Cortex of kidney (tissue), 1 donor: ENCODE measurements at places on chromosomes 2 and 18.

- DNase-seq: no peak
Observed at GRCh38 chr2:58042486-58042970, 4.1 kb upstream of the VRK2 start.

DNA sequence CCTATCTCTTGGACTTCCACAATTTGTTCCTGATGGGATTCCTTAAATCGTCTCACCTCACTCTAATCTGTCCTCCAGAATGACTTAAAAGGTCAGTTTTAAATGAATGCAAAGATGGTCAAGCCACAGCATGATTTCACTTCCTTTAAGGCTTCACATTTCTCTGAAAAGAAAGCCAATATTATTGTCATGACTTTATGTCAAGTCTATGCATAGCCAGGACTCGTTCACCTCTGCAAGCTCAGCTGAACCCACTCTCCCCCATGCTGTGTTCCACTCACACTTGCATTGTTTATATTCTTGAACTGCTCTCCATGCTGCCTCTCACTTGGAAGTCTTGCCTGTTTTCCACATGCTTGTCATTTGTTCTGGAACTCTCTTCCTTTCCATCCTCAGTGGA, 298.4 kb upstream of the MMADHC start:
- DNase-seq: no peak

DNA sequence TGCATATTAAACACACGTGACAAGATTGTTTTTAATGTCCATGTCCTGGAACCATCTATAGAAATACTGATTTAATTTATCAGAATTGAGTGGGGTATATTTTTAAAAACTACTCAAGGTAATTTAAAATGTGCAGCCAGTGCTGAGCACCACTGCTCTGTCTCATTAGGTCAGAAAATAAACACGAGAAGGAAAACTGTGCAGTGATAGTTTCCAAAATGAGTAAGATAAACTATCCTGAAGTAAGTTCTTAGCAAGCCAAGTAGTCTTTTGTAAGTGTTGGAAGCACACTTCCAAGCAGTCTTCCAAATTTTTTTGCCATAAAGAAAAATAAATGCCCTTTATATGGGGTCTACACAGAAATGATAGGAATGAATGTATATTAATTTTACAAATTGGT, 93.8 kb upstream of the DNAJC10 start:
- no peak for DNase-seq

DNA sequence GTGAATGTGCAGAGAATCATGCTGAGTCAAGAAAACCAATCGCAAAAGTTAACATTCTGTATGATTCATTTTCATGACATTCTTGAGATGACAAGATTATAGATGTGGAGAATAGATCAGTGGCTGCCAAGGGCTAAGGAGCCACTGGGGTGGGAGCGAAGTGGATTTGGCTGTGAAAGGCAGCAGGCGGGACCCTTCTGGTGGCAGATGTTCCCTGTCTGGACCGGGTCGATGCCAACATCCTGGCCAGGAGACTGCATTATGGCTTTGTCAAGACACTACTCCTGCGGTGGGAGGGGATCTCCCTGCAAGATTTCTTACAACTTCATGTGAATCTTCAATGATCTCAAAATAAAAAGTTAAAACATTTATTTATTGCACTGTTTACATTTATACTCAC, 427.9 kb downstream of the GALR1 start:
- no peak for DNase-seq

DNA sequence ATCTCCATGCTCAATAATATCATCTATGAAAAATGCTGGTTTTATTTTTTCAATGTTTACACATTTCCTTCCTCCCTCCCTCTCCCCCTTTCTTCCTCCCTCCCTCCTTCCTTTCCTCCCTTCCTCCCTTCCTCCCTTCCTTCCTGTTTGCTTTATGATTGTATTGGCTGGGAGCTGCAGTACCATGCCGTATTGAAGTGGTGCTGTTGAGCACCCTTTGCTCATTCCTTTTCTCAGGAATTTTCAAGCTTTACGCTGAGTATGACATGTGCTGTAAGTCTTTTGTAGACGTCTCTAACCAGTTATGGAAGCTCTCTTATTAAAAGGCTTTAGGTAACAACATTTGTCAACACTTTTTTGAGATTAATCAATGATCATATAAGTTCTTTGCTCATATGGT, 100.4 kb downstream of the SNTG2 start:
- DNase-seq: no peak

- no peak for DNase-seq
Observed at GRCh38 chr2:238169048-238169707, 10.4 kb downstream of the ERFE start.

DNA sequence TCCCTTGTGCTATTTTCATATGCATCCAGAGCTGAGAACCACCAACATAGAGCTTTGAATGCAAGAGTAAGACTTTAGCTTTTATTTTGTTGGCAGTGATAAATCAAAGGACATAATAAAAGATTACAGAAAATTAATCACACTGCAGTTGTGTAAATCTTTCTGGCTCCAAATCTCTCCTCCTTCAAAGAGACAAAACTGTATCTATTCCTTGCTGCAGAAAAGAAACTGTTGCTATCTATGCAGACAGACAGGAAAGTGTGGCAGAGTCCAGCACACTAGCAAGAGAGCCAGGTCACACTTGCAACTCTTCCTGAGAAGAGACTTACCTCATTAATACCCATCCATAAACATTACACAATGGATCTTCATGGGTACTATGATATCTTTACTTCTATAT, 57.5 kb downstream of the DTNB start:
- no peak for DNase-seq

DNA sequence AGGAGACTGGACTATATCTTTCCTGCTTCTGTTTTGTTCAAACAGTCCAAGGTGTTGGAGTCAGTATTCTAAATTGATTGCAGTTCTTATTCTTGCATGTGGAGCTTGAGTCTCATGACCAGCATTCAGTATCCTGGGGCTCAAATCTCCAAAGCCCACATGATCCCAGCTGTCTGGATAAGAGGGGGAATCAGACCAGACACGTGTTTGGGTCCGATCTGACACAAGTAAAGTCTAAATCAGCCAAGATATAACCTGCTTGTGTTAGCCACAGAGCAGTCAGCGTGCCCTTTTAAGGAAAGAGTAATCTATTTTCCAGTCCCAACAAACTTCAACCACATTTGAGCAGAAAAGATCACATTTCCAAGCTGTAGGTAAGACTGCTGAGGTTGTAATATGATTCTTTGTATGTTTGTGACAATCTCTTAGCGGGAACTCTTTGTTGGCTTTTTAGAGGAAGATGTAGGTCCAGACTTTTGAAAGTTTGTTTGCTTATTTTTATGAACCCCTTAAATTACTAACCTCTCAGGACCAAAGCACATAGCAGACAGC, 334.6 kb downstream of the SLC4A3 start:
- no peak for DNase-seq

GRCh38 chr18:47758000-47758399, 172.5 kb downstream of the SMAD2 start:
- DNase-seq: no peak

- DNase-seq: no peak
Observed at GRCh38 chr18:79245517-79246001, 150.2 kb upstream of the NFATC1 start.

DNA sequence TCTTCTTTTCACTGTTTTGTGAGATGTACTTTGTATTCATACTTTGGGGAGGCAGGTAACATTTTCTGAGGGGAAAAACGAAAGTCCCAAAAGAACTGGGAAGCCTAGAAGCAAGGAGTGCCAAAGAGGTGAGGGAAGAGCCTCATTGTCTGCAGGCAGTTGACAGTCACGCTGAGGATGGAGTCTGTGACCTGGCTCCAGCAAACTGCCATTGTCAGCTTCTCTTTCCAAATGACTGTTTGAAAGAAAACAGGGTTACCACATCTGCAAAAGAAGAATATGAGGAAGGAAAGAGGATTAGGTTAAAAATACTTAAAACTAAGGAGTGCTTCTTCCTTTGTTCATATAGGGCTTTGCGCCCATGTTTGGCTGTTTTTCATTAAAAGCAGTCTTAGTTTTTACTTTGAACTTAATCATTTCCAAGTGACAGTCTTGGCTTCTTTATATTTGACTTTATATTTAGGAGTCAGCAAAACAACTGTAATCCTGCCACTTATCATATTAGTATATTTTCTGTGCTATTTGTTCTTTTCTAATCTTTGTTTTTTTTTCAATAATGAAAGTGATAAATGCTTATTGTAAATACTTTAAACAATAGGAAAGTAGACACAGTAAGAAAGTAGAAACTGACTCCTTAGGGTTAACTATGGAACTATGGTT, 35.0 kb downstream of the CERS6 start:
- no peak for DNase-seq

DNA sequence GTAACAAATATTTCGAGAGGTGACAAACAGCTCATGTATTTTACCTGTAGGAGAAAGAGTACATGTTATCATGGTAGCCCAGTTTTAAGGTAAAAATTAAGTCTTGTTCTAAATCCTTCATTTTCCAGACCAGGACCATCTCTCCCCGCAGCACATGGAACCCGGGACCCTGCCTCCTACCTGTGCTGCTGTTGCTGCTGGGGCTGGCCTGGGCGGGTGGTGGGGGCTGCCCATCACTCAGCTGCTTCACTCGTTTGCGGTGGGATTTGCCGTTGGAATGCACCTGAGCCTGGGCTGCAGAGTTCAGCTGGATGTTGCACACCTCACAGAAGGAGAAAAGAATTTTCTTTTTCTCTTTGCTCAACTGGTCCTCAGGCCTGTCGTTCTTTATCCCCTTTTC, 92.1 kb downstream of the ZNF385B start:
- no peak for DNase-seq

- DNase-seq: no peak
Observed at GRCh38 chr18:68642003-68642402, 72.9 kb downstream of the TMX3 start.

GRCh38 chr2:173184031-173185004, 108.7 kb downstream of the MAP3K20 start:
- no peak for DNase-seq

GRCh38 chr2:175567435-175568061, 386.0 kb upstream of the ATP5MC3 start:
- no peak for DNase-seq

DNA sequence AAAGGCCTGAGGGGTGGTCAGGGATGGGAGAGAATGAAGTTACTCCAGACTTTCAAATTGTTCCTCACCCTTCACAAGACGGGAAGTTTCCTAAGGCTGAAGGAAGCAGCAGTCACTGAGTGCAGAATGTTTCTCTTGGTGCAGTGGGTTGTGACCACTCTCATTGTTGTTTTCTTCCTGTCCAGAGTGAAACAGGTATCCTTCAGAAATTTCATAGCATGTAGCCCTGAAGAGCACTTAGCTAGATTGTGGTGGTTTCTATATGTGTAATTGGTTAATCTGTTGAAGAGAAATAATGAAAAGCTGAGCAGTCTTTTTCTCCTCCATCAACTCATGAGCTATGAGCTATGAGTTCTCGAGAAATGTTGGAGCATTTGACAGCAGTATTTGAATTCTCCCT, 96.8 kb downstream of the GPD2 start:
- DNase-seq: no peak

- no peak for DNase-seq
Observed at GRCh38 chr2:132482821-132483220, 66.2 kb downstream of the GPR39 start.

GRCh38 chr2:104249629-104250028, 604.3 kb upstream of the POU3F3 start:
- DNase-seq: no peak

GRCh38 chr2:189421644-189422043, 19.6 kb upstream of the WDR75 start:
- no peak for DNase-seq

DNA sequence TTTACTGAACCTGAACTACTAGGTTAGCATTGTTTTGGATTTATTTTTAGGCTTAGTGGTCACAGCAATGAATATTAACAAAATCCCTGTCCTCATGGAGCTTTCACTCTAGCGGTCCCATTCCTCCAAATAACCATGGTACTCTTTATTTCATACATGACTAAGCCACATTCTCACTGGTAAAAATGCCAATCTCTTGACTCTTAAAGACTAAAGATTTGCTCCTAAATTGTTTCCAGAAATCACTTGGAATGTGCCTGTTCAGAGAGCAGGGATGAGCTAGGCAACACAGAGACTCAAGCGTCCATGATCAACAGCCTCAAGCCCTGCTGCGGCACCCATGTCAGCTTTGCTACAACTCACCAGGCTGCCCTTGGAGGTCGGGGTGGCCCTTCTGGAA, 13.5 kb downstream of the LMAN1 start:
- no peak for DNase-seq

GRCh38 chr2:117137371-117137770, 677.1 kb upstream of the DDX18 start:
- DNase-seq: no peak

GRCh38 chr18:8367217-8367988, 241.8 kb upstream of the RAB12 start:
- DNase-seq: no peak

- no peak for DNase-seq
Observed at GRCh38 chr2:136173126-136173525, 55.2 kb upstream of the CXCR4 start.

DNA sequence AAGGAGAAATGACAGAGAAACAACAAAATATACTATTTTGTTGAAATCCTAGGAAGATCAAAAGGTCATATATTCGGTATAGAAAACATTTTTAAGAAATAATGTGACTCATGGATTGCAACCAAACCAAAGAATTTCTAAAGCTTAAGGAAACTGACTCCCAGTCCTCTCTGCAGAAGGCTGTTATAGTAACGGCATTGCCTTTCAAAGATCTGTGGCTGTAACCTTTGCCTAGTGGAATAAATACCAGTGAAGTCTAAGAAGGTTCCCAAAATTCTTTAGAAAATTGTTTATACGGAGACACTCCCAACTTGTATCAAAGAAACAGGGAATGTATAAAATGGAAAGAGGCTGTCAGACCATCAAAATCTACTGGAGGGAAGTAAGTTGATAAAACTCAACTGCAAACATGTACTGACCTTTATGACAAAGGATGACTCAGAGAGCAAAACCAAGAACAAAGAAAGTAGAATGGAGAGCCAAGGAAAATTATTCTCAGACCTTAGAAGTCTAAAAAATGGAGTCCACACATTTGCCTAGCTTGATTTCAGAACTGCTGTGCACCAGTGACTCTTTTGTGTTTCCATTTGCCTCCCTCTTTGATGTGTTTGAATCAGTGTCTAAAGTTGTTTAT, 48.6 kb upstream of the FSIP2 start:
- DNase-seq: no peak

- no peak for DNase-seq
Observed at GRCh38 chr2:194587739-194588270, 1069.2 kb upstream of the SLC39A10 start.

GRCh38 chr2:171726847-171727450, 39.7 kb downstream of the DYNC1I2 start:
- no peak for DNase-seq

DNA sequence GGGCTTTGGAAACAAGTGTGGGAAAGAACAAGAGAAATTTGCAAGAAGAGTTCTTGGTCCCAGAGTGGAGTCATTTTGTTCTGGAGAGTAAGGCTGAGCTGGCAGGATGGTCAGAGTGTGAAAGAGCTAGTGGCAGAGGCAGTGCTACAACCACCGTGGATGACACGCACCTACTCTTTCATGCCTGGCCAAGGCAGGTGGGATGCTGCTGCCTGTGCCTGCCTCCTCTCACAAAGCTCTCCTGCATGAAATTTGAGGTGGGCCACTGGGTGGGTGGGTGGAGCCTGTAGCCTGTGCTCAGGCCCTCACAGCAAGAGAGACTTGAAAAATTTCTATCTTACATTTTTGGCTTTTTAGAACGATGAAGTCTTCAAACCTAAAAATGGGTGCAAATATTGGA, 9.4 kb upstream of the INO80C start:
- no peak for DNase-seq
